ENCODE measurements at places on chromosomes 3 and 15. TPM values are rescaled to one million over a fixed set of nuclear protein-coding genes. Genes with fewer than 3 reads are reported as not detected.

CPB1 gene
- 0.39 TPM for polyA plus RNA-seq

- no peaks in the 10 kb centered on the region for H3K4me1 ChIP-seq
- no peak overlapping the region for H3K4me3 ChIP-seq
- H3K27ac ChIP-seq, result no peak overlapping the region
- no peaks in the 10 kb centered on the region for H3K27me3 ChIP-seq
Measured at GRCh38 chr3:154227531-154227930, 96.8 kb downstream of the DHX36 start.

GRCh38 chr3:11718637-11719405 lies 75.1 kb upstream of the VGLL4 start:
- peaks cover 43% of the 10 kb centered on the region for H3K4me1 ChIP-seq
- peak overlapping the region; percentile 86 for H3K4me3 ChIP-seq
- DNase-seq, result peak; percentile 54
- H3K27me3 ChIP-seq, result no peaks in the 10 kb centered on the region
- H3K27ac ChIP-seq, result peak overlapping the region; percentile 94

DNA sequence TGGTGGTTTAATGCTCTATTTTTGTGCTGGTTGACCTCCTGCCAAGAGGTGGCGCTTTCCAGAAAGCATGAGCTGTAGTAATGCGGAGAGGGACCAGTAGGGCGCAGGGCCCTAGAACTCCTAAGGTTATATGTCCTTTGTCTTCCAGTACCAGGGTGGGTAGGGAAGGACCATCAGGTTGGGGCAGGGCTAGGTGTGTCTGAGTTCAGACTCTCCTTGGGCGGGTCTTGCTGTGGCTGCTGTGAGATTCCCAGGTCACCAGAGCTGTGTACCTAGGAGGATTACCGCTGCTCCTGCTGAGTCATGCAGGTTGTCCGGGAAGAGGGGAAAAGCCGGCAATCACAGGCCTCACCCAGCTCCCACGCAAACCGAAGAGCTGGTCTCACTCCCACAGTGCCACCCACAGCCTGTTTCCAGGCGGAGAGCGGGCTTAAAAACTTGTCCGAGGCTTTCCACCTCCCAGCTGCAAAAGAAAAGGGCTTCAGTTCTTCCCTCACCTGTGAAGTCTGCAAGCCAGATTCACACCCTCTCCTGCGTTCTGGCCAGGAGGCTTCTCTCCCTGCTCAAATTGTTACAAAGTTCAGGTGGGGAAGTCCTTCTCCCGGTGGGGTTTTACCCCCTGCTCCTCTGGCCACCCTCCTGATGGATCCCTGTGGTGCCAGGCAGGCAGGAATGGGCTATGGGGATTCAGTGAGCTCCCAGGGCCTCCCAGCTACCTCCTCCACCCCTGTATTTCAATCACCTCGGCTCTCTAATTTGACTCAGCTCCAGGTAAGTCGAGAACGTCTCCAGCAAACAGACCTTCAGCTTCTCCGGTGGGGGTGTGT lies 37.7 kb upstream of the BCHE start:
- H3K4me1 ChIP-seq, result no peaks in the 10 kb centered on the region
- no peak overlapping the region for H3K27ac ChIP-seq
- H3K4me3 ChIP-seq, result no peak overlapping the region
- no peak for DNase-seq
- no peaks in the 10 kb centered on the region for H3K36me3 ChIP-seq

DNA sequence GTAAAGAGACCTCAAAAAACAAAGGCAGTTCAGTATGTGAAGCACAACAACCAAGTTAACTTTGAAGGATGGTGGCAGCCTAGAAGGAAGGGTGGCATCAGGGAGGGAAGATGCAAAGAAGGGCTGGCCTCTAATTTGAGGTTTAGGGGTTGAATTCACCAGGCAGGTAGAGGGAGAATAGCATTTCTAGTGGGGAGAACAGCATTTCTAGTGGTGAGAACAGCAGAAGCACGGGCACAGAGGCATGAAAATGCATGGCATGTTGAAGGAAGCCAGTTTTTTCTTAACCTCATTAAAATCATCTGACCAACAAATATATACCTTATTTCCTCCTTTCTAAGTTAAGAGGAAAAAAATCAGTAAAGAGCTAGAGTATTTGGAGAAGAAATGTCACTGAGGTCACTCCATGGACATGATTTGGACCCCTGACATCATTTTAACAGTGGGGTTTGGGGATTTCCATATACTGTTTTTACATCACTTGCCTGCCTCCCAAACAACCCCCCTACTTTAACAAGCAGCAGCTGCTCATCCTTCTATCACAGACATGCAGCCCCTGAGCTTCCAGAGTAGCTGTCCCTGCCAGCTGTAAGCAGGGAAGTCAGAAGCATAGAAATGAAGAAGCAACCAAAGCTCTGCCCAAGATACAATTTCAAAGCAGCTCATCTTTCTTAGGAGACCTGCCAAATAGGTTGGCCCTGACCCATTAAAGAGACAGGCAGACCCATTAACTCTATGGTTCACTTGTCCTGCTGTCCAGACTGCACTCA lies 2.4 kb upstream of the POPDC2 start:
- no peak overlapping the region for H3K4me3 ChIP-seq
- no peaks in the 10 kb centered on the region for H3K36me3 ChIP-seq
- H3K27ac ChIP-seq, result no peak overlapping the region
- H3K4me1 ChIP-seq, result peaks cover 4% of the 10 kb centered on the region

SSUH2 gene
- 2.3 TPM for polyA plus RNA-seq

Data from left lung (tissue), 14 donors.